ENCODE measurements at places on chromosomes 4 and X.

- DNase-seq = no peak
Observed at GRCh38 chr4:11741190-11741652, 312.5 kb upstream of the HS3ST1 start.

DNA sequence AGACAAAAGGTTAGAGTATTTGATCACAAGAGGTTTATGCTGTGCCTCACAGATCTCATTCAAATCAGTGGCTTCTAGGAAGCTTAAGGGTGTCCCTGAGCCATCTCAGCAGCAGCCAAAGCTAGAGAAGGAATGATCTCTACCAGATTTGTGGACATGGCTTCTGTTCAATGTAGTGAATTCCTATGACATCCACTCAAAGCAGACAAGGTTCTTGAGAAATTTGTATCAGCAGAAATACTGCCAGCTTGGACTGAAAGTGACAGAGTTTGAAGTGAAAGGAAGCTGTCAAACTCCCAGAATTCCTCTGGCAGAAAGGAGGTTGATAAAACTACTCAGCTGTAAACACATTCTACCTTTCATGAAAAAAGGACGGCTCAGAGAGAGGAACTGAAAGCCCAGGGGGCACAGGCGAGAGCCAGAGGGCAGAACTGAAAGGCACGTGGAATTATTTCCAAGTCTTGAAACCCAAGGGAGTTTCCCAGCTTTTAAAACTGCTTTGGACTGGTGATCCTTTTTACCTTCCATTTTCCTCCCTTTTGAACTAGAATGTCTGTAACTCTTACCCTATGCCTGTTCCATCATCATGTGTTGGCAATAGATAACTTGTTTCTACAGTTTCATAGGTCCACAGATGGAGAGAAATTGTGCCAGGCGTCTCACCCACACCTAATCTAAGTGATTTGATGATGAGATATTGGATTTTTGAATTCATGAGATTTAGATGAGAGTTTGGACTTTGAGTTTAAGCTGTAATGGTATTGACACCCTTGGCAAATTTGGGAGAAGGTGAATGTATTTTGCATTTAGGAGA is 14.5 kb upstream of the MED14 start:
- DNase-seq = no peak

DNA sequence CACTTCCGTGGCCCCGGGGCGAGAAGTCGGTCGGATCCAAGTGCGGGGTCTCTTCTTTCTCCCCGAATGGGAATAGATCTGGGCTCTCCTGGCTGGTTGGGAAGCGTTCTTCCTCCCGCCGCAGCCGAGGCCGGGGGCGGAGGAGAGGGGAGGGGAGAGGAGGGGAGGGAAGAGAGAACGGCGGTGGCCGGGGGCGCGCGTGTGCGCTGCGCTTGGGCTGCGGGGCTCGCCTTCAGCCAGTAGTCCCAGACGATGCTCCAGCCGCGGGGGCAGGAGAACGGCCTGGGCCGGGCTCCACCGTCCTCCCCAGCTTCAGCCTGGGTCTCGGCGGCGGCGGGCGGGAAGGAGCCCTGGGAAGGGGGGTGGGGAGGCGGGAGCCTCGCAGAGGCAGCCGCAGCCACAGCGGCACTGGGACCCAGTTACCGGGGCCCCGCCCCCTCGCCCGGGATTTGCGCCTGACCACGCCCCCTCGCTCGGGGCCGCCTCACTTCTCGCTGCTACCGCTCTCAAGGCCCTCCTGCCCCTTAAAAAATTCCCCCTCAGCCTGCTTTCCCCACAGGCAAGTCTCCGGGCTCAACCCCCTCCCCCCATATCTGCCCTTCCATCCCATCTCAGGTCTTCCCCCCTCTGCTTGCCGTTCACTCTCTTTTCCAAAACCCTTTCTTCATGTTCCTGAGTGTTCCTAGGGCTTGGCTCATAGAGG is at the start of gene FGD1:
Gene FGD1, minus strand, starts transcription at position 421 of the 703 bp plus-strand sequence. CDS start 802 bp downstream, outside the sequence.
- DNase-seq = peak; percentile 75

DNA sequence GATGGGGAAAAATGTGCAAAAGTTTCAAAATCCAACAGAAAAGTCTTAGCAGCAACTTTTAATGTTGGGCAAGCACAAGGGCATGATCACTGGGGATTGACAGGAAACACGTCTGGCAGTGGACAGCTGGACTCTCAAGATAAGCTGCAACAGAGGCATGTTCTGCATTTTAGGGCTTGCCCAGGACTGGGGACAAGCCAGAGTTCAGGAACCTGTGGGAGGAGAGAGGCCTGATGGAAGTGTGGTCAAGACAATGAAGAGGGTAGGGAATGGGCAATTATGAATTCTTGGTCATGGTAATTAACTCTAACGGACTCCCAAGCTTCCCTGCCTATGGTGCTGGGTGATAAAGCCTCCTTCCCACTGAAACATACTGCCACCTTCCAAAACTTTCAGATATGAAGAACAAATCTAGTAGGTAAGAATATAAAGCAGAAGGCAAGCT is 48.4 kb downstream of the ANXA3 start:
- no peak for DNase-seq

- no peak for DNase-seq
Observed at GRCh38 chr4:3680656-3681055, 85.5 kb upstream of the ADRA2C start.

GRCh38 chr4:121072224-121073003 is at the start of gene NDNF:
TSS of gene NDNF (minus strand) at chr4:121072535. CDS start at chr4:121045837, 26,698 bp downstream.
- DNase-seq = peak; percentile 23

- no peak for DNase-seq
Observed at GRCh38 chrX:108029928-108030711, 14.7 kb upstream of the VSIG1 start.

DNA sequence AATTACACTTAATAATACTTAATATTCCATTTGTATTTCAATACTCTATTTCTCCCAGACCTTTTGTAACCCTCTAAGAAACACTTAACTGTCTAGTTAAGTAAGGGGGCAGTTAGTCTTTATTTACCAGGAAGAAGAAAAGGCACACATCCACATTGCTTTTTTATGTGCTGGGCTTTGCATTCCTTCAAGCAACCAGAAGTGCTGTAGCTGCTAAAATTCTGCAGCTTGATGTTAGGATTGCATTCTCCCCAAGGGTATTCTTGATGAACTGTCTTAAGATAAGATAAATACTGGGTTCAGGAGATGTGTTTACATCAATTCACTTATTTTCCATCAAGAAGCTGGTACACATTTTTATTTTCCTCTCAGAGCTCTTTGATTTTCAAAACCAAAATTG is 24.0 kb downstream of the ASIC5 start:
- no peak for DNase-seq

DNA sequence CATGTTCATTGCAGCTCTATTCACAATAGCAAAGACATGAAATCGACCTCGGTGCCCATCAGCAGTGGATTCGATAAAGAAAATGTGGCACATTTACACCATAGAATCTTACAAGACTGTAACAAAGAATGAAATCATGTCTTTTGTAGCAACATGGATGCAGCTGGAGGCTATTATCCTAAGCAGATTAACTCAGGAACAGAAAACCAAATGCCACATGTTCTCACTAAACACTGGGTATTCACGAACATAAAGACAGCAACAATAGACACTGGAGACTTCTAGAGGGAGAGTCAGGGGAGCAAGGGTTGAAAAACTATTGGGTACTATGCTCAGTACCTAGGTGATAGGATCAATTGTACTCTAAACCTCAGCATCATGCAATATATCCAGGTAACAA is 180.5 kb downstream of the PPP1R2C start:
- no peak for DNase-seq

GRCh38 chr4:95596676-95597075 is 47.9 kb upstream of the UNC5C start:
- no peak for DNase-seq

DNA sequence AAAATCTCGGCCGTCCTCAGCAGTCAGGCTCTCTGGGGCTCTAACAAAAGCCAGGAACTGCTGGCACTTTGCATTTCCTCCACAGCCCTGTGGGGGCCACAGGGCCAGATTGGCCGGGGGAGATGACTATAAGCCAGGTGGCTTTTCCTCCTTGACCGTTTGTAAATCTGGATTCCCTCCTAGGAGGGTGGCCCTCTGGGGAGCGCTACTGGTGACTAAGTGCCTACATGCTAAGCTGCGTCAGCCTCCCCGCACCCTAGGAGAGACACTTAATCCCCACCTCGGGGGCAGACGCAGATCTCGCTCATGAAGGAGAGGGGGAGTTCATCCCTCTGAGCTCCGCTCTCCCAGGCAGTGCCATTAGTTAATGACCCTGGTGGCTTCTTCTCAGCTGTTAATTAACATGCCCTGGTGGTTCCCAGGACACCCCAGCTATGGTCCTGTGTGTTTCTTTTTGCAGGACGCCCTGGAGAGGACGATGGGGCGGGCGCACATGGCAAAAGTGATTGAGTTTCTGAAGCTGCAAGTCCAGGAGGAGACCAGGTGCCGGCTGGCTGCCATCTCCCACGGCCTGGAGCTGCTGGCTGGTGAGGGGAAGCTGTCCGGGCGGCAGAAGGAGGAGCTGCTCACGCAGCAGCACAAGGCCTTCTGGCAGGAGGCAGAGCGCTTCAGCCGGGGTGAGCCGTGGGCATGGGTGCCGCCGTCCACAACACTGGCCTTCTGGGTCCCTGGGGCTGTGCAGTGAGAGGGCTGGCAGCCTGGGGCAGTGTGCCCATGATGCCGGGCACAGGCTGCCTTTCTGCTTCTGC is 41.6 kb downstream of the EVC start:
- no peak for DNase-seq

All from NCI-H510A treated with DMSO at 0.1 percent for 48 hours (cell line).